ENCODE measurements at places on chromosomes 1 and 21.

DNA sequence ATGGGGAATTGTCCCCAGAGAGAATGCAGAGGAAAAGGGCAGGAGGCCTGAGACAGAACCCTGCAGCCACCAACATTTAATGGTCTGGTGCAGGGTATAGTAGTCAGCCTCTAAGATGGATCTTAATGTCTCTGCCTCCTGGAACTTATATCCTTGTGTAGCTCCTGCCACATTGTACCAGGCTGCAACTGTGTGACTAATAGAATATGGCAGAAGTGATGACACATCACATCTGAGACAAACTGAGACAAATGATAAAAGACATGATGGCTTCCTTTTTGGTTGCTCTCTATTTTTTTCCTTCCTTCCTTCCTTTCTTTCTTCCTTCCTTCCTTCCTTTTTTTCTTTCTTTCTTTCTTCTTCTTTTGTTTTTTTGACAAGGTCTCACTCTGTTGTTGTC is 37.1 kb upstream of the CYP4B1 start:
- DNase-seq, result no peak

DNA sequence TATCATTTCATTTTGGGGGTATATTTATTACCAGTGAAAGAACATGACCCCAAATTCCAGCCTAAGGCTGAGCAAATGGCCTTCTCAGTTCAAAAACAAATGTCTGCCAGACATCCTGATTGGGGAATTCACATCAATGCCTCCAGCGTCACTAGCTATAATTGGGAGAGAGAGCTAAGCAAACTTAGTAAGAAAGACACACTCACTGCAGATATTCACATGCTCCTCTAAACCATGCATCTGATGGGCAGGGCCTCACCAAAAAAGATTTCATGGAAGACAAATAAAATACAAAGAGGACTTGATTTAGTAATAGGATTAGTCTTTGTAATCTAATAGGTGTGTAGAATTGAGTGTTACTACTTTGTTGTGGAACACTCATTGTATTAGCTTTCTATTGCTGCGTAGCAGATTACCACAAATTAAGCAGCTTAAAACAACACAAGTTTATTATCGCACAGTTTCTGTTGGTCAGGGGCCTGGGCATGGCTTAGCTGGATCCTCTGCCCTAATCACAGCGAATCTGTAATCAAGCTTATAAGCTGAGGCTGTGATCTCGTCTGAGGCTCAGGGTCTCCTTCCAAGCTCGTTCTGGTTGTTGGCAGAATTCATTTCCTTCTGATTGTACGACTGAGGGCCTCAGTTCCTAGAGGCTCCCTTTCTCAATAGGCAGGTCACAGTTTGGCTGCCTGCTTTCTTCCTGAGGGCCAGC is 243.0 kb downstream of the PBX1 start:
- no peak for DNase-seq

GRCh38 chr1:14037101-14037847 is 337.3 kb downstream of the PRDM2 start:
- DNase-seq, result no peak

GRCh38 chr1:204771358-204771757 is 85.8 kb upstream of the LRRN2 start:
- DNase-seq, result no peak

- DNase-seq, result no peak
Observed at GRCh38 chr1:205179842-205180241, 31.7 kb downstream of the DSTYK start.

DNA sequence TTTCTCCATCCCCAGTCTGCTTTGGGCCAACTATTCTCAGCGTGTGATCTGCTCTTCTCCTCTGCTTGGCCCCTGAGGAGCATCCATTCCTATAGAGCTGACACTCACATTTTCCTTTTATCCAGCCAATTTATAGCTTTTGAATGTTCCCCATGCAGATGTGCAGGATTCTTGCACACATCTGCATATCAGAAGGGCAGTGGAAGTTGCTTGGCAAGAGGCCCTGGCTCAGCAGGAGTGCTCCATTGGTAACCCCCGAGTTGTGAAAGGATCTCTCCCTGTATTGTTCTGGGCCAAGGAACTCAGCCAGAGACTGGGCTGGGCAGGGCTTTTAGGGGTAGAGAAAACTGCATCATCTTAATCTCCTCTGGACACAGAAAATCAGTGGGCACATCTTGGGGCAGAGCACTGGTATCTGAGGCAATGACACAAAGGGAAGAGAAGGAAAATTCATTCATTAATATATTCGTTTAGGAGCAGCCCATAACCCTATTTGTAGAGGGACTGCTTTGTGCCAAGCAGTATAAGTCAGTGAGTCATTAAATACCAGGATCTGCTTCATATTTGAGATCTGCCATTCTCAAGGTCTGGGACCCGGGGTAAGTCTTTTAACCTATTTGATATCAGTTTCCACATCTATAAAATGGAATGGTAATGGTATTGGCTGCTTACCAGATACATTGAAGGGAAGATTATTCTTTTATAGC is 31.0 kb upstream of the BEND5 start:
- DNase-seq, result no peak

DNA sequence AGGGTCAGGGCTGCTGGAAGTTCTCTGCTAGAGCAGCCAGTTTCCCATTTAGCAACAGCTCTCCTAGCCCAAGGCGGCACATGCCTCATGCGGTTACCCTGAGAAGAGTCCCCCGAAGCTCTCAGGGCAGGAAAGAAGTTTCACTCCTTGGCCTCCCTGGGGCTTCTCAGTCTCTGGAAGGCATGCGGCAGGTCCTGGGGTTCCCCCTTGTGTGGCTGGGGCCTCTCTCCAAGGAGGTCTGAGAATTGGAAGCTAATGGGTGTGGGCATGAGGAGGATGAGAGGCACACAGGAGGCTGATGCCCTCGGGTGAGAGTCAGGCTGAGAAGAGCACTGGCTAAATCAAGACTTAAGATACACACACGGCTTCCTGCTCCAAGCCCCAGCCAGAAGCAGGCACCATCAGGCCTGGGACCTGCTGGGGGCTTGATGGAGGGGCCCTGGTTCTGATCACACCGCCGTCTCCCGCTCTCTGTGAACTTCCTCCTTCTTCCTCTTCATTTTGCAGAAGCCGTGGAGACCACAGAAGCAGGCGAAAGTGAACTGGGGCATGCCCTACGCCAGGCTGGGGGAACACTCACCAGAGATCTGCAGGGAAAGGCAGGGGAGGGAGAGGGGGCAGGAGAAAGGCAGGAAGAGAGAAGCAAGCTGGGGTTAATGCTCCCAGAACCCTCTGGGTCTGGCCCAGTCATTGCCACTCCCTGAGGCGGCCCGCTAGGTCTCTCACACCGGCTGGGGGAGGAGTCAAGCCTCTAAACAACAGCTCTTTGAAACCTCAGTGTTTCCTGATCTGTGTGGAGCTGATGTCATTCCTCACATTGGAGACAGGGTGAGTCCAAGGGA is 15.1 kb downstream of the BLACAT1 start:
- no peak for DNase-seq

DNA sequence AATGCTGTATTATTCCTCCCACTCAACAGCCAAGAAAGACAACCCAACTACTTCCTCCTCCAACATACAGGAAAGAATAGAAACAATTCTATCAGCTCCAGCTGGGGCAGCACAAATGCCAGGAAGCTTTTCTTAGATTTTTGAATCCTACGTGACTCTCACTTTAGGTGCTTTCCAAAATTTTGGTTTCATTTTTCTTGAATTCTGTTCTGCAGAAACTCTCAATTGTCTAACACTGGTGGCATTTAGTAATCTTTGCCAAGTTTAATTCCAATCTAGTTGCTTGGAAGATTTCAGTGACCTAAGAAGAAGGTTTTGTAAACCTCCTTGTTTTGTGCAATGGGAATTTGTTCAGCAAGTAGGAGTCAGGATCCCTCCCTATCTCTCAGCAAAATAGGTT is 37.1 kb upstream of the DOCK7 start:
- no peak for DNase-seq

DNA sequence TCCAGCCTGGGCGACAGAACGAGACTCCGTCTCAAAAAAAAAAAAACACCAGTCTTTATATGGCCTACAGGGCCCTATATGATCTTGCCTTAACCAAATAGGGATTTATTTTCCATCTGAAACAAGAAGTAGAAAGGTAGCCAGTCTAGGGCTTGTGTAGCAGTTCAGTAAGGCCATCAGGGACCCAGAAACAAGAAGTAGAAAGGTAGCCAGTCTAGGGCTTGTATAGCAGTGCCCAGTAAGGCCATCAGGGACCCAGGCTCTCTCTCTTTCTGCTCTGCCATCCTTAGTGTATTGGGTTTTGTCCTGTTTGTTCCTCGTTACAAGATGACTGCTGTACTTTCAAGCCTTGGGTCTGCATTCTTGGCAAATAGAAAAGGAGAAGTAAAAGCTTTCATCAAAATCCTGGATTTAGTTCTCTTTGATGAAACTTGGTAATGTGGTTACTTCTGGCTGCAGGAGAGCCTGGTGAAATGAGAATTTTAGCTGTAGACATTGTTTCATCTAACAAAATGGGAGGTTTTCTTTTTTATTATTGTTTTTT is 46.1 kb downstream of the PKN2 start:
- DNase-seq, result no peak

DNA sequence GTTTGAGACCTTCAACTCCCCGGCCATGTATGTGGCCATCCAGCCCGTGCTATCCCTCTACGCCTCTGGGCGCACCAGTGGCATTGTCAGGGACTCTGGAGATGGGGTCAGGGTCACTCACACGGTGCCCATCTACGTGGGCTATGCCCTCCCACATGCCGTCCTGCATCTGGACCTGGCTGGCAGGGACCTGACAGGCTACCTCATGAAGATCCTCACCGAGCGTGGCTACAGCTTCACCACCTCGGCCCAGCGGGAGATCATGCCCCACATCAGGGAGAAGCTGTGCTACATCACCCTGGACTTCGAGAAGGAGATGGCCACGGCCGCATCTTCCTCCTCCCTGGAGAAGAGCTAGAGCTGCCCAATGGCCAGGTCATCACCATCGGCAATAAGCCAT is 36.5 kb upstream of the ZP4 start:
- DNase-seq, result no peak

- DNase-seq, result no peak
Observed at GRCh38 chr1:6166655-6167390, 13.3 kb downstream of the CHD5 start.

DNA sequence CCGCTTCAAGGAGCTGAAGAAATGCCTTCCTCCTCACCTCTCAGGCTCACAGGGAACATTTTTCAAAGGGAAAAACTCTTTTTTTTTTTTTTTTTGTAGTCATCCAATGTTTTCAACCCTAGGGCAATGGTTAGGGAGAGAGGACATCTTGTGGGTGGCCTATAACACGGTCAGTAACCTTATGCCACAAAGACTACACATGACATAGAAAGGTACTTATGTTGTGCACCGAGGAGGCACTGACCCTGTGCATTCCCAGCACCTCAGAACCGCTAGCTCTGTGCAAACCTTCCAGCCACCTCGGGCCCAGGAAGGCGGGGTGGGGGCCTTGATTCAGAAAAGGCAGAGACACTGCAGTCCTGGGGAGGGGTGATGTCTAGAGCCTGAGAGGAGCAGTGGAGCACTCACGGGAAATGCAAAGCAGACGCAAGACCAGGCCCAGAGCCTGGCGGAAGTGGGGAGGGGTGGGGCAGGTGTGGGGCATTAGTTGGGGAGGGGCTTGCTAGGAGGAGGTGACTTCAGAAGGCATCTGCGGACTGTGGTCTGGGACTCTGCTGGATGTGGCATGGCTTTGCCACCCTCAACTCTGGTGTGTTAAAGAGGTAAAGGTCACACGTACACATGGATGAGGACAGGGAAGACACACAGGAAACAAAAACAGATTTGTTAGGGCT is 68.6 kb downstream of the MDM4 start:
- no peak for DNase-seq

- no peak for DNase-seq
Observed at GRCh38 chr1:113219377-113219776, 146.4 kb downstream of the LRIG2 start.

- no peak for DNase-seq
Observed at GRCh38 chr1:27233667-27234048, 774 bp upstream of the WDTC1 start.

GRCh38 chr1:53135735-53136114 is 6.7 kb downstream of the SLC1A7 start:
- DNase-seq, result no peak

- no peak for DNase-seq
Observed at GRCh38 chr1:173295995-173296394, 88.9 kb upstream of the TNFSF4 start.
